ENCODE measurements at places on chromosomes 16 and 17. TPM values are rescaled to one million over a fixed set of nuclear protein-coding genes. Genes with fewer than 3 reads are reported as not detected.

The PRAC1 gene
- not detected for total RNA-seq

The CCT6B gene
- 1.7 TPM for total RNA-seq

The CD300A gene
- 8.2 TPM for total RNA-seq

The ITGA2B gene
- 7.9 TPM for total RNA-seq

The TMEM186 gene
- total RNA-seq, result 10.8 TPM

The SRL gene
- total RNA-seq, result 0.72 TPM

The OR4D1 gene
- total RNA-seq, result not detected

The UNC13D gene
- total RNA-seq, result 3.9 TPM

The MMP28 gene
- 10.3 TPM for total RNA-seq

The RRAD gene
- 1.2 TPM for total RNA-seq

The PRR29 gene
- 0.63 TPM for total RNA-seq

The HS3ST2 gene
- 40.0 TPM for total RNA-seq

The KRT34 gene
- not detected for total RNA-seq

The TNP2 gene
- total RNA-seq, result not detected

The SHBG gene
- total RNA-seq, result not detected

GRCh38 chr16:27428026-27428785, 26.2 kb downstream of the IL21R start:
- no peak for DNase-seq

DNA sequence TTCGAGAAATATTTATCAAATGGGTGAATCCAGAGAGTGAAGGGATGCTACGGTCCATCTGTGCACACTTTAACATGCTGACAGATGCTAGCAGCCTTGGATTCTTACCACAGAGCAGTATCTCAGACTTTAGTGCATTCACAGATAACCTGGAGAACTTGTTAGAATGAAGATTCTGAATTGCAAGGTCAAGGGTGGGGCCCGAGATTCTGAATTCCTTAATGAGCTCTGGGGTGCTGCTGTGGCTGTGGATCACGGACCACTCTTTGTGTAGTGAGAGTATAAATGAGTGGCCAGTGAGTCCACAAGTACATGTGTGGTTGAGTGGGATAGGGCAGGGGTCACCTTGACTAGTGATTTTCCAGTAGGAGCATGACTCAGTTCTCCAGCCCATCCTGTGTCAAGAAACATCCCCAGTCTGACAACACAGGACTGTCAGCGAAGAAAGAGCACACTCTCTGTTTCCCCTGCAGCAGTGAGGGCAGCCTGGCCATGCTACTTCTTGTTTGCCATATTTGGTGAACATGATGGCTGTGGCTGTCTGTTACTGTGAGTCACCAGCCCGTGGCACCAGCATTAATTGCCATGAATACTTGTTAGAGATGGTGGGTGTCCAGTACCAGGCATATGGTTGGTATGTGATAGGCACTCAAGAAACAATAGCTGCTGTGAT, 13.0 kb upstream of the SALL1 start:
- no peak for DNase-seq

- no peak for DNase-seq
Observed at GRCh38 chr17:32722733-32723132, 154.2 kb downstream of the MYO1D start.

DNA sequence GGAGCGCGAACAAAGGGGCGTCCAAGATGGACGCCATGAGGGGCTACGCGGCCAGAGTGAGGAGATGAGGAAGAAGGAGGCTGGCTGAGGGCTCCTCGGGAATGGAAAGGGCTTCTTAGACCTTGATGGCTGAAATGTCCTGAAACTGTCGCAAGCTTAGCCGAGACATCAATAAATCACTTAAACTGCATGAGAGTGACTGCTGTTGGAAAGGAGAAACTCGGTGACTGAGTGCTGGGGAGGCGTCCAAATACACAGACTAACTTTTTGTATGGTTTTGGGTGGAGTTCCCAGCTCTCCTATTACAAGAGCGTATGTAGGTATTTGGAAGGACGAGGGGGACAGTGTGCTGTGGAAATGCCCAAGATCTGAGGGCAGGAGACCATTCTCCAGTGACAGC, 1.4 kb upstream of the GEMIN4 start:
- DNase-seq, result no peak

DNA sequence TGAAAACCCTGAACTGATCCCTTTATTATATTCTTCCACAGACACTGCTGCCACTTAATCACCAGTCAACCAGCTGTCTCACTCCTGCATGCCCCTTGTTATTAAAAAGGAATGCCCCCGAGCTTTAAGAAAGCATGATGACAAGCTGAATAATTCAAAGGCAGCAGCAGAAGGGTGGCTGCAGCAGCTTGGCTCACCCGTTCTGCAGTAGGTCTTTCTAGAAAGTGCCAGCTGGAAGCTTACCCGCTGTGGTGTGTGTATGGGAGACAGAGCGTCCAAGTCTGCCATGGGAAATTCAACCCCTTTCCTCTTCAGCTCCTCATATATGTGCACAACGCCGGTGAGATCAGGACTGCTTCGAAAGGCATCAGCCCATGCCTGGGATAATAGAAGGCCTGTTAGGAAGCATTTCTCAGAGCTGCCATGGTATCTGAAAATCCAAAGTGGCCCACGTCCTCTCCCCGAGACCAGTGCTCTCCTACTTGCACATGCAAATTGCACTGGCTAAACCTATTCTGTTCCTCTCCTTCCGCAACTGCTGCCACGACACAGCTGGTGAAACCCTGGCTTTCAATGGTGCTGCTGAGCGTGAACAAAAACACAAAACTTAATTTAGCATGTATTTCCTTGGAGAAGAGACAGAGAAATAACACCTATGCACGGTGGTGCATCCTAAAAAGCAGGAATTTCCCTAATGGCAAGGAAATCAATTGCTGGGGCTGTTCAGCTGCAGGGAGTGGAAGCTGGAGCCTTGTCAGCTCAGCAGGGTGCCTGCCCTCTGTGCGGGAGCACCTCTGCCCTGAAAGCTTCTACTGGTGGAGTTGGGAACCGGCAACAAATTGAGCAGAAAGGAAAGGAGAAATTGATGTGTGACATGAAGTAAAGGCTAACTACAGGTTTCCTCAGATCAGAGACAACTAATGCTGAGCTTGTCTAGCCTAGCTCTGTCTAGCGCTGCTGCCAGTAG, 47.9 kb upstream of the SREBF1 start:
- DNase-seq, result peak; percentile 54

- DNase-seq, result no peak
Observed at GRCh38 chr16:69017036-69017783, 88.2 kb upstream of the HAS3 start.

DNA sequence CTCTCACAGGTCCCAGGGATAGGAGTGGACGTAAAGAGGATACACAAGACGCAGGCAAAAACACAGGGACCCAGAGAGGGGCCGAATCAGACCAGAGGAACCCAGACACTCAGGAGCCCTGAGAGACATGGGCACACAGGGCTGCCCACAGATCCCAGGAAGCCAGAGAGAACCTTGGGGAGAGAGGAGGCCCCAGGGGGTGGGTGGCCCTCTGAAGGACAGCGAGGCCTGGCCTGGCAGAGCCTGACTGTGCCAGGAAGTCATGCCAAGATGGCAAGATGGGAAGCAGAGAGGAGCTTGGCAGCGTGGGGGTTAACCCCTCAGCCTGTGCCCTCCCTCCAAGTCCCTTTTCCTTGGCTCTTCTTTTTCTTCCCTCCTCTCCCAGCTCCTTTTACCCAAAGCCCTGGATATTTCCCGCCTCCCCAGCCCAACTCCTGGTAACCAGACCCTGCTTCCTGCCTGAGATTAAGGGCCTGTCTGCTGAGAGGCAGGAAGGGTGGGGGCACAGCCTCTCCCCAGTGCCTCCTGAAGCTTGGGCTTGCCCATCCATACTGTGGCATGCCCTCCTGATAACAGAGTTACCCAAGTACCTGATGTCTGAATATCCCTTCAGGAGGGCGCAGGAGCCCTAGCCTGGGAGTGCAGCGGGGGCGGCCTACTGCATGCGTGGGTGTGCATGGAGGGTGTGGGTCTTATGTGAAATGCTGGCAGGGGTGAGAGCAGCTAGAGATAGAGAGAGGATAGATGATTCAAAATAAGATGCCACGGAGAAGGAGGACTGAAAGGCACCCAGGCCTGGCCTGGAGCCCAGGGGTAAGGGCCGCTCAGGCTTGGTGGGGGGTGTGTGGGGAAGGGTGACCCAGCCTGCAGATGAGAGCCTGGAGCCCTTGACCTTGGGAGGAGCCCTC, 6.0 kb upstream of the TBX21 start:
- DNase-seq, result no peak

DNA sequence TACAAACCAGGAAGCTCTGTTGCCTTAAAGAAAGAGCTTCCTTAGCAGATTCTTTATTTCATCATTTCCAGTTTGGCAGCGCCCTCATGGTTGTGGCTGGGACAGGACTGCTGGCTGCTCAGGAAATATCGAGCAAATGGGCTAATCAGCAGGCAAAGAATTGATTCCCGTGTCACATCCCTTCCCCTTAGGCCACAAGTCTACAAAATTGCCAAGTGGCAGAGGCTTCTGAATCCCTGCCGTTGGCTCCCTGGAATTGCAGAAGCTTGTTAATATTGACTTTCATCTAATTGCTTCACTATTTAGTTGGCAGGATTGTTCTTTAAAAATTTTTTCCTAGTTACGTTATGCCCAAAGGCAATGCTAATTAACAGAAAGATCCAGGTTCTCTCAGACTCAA, 456.3 kb upstream of the ERCC4 start:
- DNase-seq, result no peak

- peak; percentile 24 for DNase-seq
Observed at GRCh38 chr16:10838621-10839278, 20.2 kb upstream of the TVP23A start.

- DNase-seq, result no peak
Observed at GRCh38 chr17:6166492-6167179, 96.5 kb downstream of the WSCD1 start.

GRCh38 chr16:11131706-11132105, 124.3 kb downstream of the SOCS1 start:
- DNase-seq, result no peak

GRCh38 chr17:5422505-5422904, 2.5 kb downstream of the RPAIN start:
- no peak for DNase-seq

- no peak for DNase-seq
Observed at GRCh38 chr17:76866774-76867577, 1.2 kb upstream of the MGAT5B start.

DNA sequence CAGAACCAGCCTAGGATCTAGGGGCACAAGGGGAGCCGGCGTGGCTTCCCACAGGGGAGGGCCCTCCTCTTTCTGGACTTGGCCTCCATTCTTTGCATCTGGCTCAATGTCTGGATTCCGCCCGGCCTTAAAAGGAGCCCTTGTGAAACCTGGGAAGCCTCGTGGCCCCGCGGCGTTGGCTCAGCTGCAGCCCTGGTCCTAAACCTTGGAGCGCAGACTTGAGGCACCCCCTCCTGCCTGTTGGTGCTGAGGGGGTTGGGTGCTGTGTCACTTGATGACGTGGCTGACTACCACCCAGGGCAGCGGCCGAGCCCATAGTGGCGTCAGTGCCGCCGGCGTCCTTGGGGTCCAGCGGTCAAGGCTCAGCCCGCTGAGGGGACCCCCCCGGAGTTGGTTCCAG, 4.4 kb downstream of the TRAPPC2L start:
- no peak for DNase-seq

DNA sequence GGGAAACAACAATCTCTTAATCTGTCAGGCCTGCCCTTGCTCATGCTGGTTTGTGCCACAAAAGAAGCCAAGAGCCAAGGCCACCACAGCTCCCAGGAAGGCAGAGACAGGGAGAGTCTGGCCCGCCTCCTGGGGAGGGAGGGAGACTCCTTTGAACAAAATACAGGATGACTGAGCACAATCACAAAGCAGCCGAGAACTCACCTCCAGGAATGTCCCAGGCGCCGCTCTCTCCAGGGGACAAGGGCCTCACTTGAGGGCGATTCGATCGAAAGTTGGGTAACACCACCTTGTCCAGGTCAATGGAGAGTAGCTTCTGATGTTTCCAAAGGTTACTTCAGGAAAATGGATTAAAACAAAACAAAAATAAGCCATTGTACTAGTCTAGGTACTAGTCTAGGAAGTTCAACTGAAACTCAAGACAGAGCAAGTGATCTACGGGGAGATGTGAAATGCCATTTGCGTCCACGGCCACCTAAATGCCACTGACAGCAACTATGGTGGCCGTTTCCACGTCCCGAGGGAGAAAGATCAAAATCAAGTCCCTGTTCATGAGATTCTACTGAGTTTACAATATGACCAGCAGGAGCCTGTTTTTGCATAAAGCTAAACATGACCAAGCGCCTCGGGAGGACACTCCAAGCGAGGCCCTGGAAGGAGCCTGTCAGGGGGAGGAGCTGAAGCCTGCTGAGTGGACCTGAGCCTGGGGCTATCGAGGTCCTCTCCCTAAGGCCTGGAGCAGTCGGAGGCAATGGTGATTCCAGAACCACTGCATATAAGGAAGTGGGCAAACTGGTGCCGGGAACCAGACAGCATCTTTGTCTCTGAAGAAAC, 13.4 kb upstream of the SLC38A8 start:
- DNase-seq, result no peak

- no peak for DNase-seq
Observed at GRCh38 chr16:76661691-76662235, 384.6 kb downstream of the CNTNAP4 start.

- no peak for DNase-seq
Observed at GRCh38 chr17:71192039-71192555, 928.7 kb upstream of the SOX9 start.

- no peak for DNase-seq
Observed at GRCh38 chr16:89410794-89411309, 79.5 kb downstream of the ANKRD11 start.

GRCh38 chr17:76345377-76345974, 8.2 kb downstream of the PRPSAP1 start:
- no peak for DNase-seq

GRCh38 chr17:40024901-40025300, 9.7 kb downstream of the CSF3 start:
- no peak for DNase-seq

DNA sequence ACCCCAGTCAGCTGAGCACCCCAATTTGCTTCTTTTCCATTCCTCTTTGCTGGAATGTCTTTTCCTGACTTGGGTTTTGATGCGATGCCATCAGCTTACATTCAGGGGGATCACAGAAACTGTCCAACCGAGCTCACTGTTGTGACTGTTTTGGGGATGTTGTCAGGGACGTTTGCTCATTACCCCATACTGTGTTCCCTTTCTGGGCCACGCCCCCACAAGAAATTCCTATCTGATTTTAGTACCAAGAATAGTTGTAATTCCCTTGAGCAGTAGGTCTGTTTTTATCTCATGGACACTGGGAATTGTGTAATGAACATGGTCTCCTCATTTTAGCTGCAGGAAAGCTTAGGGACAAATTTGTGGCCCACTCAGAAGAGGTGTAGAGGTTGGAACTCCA, 2.6 kb upstream of the NTN1 start:
- DNase-seq, result no peak

- no peak for DNase-seq
Observed at GRCh38 chr16:3538222-3538621, 37.4 kb downstream of the CLUAP1 start.

DNA sequence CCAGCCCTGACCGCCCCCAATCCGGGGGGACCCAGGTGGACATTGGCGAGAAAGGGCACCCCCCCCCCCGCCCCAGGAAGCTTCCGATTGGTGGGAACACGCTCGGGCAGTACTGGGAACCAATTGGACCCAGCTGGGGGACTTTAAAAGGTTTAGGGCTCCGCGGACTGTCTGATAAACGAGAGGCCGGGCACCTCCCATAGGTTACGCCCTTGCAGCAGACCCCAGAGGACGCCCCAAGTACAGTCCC, 245 bp downstream of the TMEM256 start:
- DNase-seq, result no peak

GRCh38 chr16:85515830-85516397, 97.2 kb upstream of the GSE1 start:
- no peak for DNase-seq

GRCh38 chr16:2663553-2664546, 18.5 kb upstream of the KCTD5 start:
- DNase-seq, result no peak

- DNase-seq, result no peak
Observed at GRCh38 chr16:89826531-89827382, 1.5 kb upstream of the SPIRE2 start.
